ENCODE measurements at places on chromosomes 13 and 19. TPM values are rescaled to one million over a fixed set of nuclear protein-coding genes. Genes with fewer than 3 reads are reported as not detected.
A peak's percentile ranks its signal among the peaks of the same experiment; 100 is the strongest.

- DNase-seq = no peak
Measured at GRCh38 chr19:49423985-49424303, 703 bp upstream of the PTH2 start.

DNA sequence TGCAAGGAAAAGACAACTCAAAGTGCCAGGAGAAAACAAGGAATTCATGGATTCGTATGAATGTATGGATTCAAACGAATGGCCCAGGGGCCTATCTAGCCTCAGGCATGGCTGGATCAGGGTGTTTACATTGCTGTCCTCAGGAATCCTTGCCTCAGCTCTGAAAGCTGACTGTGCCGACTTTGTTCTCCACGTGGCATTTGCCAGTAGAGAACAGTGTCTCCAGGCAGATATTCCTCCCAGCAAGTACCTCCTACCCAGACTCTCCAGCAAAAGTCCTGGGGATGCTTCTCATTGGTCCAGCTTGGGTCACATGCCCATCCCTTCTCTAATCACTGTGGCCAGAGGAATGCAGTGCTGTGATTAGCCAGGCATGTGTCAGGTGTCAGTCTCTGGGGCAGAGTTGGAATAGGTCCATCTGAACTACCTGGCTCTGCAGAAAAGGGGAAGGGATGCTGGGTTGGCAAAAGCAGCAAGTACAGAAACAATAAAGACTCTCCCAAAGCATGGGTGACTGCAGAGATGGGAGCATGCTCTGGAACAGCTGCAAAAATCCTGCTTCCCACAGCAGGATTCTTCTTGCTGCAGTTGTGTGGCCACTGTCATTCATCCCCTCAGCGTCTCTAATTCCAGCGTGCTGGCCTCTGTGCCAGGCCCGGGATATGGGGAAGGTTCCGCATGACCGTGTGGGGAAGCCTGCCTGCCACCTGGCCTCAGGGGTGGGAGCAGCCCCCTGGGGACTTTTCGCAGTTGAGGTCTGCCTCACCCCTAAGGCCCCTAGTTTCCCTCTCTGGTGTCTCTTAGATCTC, 30.0 kb downstream of the CCNE1 start:
- DNase-seq = peak; percentile 70

DNA sequence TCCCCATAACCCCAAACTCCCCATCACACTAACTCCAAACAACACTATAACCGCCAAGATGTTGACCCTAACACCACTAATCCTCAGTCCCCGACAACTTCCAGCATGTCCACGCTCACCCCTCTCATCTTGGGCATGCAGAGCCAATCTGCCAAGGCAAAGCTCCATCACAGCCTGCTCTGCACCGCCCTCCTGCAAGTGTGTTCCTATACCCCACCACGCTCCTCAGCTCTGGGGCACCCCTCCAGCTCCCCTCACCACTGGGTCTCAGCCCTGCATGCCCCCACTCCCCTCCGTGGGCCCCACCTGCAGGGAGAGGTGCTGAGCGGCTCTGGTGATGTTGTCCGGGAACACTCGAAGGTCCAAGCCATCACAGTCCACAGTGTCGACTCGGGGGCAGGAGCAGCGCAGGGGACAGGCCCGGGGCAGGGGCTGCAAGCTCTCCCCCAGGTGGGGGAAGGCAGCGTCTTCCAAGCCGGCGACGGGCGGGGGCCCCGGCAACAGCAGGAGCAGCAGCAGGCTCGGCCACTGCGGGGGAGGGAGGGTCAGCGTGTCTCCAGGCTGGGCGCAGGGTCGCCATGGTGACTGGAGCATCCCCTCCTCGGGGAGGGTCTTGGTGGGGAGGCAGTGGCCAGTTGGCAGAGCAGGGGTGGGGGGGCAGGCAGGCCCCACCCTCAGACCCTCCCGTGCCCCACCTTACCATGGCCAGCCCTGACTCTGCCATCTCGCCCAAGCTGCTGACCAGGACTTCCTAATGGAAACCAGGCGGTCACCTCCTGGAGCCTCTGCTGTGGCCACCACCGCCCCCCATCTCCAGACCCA, 527 bp downstream of the PODNL1 start:
- DNase-seq = no peak

- DNase-seq = no peak
Measured at GRCh38 chr19:10416083-10416379, 4.3 kb upstream of the PDE4A start.

DNA sequence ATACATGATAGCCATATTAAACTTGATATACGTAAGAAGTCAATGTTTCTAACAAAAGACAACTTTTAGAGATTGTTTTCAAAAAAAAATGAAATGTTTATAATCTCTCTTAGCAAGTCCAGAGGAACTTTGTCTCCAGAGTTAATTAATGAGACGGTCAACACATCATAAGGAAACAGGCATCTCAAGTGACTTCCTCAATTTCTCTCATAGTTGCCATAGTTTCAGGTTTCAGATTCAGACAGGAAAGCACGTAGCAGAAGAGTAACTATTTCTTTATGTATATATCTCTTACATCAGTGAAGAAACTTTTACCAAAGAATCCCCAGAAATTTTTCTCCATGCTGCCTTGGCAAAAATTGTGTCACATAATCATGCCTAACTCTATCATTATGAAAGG, 159.6 kb upstream of the ATXN8OS start:
- no peak for DNase-seq

GRCh38 chr19:16418597-16418962, 53.2 kb downstream of the EPS15L1 start:
- no peak for DNase-seq

FBXO17 gene
- not detected for total RNA-seq

STAP2 gene
- 74.4 TPM for total RNA-seq

- no peak for DNase-seq
Measured at GRCh38 chr19:52638601-52639000, 446 bp upstream of the ZNF83 start.

PDX1 gene
- 0.89 TPM for total RNA-seq

- DNase-seq = no peak
Measured at GRCh38 chr13:25541434-25542123, 169.8 kb downstream of the ATP8A2 start.

DNA sequence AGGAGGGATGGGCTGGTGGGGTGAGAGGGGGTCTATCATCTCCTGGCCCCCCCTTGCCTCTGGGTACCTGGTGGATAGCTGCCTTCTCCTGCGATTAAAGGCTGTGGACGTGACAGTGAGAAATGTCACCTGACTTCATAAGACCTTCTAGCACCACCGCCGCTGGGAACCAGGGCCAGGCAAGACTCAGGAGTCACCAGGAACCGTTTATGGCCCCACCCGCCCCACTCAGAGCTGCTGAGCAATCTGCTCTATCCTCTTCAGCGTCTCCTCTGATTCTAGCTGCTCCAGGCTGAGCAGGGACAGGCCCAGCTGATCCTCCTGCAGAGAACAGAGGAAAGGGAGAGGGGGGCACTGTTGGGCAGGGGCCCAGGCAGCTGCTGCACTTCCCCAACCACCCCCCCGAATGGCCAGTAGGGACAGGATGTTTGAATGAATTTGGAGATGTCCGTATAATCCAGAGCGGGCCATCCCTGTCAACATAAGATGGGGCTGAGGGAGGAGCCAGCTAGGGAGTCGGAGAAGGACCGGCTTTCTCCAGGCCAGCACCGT, 10.9 kb downstream of the KLC3 start:
- DNase-seq = no peak

GRCh38 chr19:49555600-49556411, 24.6 kb downstream of the NOSIP start:
- peak; percentile 46 for DNase-seq

Measured in HT-29 (cell line).